Erythroblast (primary cell): ENCODE measurements at places on chromosomes 5 and 9.
A peak's percentile ranks its signal among the peaks of the same experiment; 100 is the strongest.

GRCh38 chr9:88741335-88741734 lies 206.4 kb downstream of the NXNL2 start:
- peak; percentile 14 for DNase-seq

DNA sequence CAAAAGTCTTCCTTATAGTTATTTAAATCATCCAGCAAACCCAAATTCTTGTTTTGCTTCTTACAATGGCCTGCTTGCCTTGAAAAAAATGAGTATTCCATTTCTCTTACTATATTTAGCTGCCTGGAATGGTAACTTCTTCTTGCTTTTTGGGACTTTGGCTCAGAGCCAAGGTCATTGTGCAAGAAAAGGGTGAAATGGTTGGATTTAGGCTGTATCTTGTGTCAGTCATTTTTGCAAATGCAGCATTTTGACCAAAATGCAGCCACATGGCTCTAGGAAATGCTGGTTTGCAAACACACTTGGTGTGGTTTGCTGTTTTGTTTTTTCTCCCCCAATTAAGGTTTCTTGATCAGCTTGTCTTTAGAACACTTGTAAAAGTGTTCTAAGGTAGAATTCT lies 133.3 kb upstream of the ELL2 start:
- DNase-seq: peak; percentile 25

GRCh38 chr5:128965638-128966302 lies 482 bp downstream of the SLC27A6 start:
- DNase-seq: no peak

GRCh38 chr9:137304383-137305059 lies 2.5 kb upstream of the NRARP start:
- no peak for DNase-seq

DNA sequence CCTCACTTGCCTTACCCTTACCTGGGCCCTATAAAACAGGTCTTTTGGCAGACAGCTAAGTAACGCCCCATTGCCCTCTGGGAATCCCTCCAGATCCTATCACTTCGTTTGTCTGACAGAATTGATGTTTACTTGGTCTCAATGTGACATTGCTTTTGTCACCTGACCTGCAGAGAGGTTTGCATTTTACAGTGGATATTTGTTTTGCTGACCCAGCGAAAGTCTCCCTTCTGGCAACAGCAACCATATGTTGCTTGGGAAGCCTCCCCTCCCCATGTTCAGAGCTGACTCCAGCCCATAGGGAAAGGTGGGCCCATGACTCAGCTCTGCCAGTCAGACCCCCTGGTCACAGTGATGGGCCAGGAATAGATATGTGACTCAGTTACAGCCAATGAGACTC lies 54.0 kb upstream of the LARP1 start:
- DNase-seq: no peak

GRCh38 chr9:2411459-2412215 lies 209.9 kb upstream of the VLDLR start:
- DNase-seq: no peak

- DNase-seq: no peak
Observed at GRCh38 chr9:68480807-68481206, 59.9 kb downstream of the TMEM252 start.

DNA sequence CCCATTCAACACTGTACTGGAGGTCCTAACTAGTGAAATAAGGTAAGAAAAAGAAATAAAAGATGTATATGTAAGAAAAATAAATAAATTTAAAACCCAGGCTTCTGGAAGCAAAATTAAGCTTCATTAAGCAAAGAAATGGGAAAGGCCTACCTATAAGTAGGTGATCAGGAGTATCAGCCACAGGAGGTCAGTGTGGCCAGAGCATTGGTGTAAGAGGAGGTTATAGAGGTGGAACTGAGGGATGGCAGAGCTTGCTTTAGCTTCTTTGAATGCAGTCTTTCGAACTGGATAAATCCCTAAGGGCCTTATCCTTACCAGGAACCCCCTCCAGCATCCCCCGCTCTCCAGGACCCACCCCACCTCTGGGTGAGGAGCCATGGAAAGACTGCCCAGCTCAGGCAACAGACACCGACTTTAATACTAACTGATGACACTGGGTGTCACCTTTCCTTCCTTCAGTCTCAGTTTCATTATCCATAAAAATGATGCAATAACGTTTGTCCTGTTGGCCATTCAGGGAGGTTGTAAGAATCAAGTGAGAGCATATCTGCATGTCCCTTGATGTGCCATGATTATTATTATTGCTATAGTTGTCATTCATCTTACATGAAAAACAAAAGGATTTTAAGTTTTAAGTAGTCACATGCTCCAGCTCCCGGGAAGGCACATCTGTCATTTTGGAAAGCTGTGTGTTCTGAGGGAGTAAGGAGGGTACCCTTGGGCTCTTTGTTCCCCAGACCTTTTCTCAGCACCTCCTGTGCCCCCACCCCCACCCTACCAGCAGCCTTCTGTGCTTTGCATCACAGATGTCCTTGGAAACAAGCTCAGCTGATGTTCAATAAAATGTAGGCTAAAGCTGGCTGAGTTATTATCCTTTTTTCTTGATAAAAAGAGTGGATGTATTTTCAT lies 50.8 kb upstream of the CTNNA1 start:
- no peak for DNase-seq

DNA sequence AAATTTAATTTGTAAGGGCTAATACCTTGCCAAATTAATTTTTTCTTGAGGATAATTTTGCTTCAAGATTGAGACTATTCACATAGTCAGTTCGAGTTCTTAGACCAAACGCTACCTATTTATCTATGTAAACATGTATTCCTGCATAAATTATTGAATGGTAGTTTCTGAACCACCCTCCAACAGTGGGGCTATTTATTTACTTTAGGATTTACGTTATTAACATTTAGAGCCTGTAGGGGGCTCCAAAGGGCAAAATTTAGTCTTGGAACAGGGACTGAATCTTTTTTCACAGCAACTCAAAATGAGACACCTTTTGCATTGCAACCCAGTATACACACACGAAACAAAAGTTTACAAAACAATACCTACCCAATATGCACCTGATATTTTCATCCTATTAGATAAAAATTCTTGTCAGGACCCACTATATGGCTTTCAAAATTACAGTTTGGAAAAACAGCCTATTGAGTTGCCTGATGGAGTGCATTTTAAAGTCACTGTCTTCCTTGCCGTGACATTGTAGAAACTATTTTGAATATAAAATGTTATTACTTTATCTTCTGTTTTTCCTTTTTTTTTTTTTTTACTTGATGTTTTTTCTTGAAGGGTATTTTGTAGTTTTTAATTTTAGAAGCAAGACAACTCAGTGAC lies 47.1 kb upstream of the POU4F3 start:
- peak; percentile 50 for DNase-seq

DNA sequence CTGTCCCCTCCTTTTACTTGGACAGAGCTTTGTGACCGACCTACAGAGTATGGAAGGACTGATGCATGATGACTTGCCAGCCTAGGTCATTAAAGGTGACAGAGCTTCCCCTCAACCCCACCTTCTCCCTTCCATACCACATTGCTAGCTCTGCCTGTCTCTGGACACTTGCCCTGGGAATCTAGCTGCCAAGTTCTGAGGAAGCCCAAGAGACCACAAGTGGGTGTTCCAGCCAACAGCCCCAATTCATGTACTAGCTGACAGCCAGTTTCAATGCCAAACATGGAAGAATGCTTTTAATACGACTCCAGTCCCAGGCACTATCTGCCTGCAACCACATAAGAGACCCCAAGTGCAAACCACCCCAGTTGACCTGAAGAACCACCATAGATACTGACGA lies 477.1 kb downstream of the SPOCK1 start:
- DNase-seq: no peak
